ENCODE measurements at places on chromosomes 7 and 10.

DNA sequence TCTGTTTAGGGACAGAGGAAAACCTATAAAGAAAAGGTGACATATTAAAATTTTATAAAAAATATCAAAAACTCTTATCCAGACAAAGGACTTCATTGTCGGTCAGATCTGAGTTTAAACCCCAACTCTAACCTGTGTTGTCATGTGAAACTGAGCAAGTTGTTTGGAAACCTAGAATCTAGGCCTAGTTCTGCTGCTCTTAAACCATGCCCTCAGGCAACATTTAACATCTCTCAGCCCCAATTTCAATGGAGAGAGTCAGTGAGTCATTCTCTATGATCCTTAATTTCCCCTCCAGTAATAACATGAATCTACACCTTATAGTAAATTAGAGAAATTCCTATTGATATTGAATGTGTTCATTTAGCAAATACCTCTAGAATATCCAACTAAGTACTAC, 192.3 kb downstream of the IMMP2L start:
- DNase-seq = no peak

DNA sequence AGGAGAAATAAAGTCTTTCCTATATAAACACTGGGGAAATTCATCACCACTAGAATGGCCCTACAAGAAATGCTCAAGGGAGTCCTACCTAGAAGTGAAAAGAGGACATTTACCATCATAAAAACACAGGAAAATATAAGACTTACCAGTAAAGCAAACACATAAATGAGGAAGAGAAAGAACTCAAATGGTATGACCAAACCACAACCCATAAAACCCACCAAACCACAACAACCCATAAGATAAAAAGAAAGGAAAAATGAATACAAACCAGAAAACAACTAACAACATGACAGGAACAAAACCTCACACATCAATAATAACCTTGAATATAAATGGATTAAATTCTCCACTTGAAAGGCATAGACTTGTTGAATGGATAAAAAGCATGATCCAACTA, 71.9 kb upstream of the DIP2C start:
- no peak for DNase-seq

DNA sequence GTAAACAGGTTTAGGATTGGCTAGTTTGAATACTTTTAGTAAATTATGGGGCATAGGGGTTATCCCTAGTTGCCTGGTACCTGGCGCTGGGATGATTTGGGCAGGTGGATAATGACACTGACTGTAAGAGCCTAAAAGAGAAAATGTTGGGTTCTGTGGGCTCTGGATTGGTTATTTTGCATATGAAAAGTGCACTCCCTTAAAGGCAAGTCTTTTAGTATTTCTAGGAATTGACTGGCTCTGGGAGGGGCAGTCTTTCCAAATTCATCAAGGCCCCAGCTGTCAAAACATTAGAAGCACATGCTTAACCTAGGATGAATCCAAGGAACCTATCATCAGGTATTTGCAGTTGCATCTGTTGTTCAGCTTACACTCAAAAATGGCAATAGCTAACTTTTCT, 454.6 kb upstream of the SORCS1 start:
- DNase-seq = no peak

GRCh38 chr10:26714415-26715136, 17.1 kb downstream of the PDSS1 start:
- no peak for DNase-seq

- no peak for DNase-seq
Observed at GRCh38 chr7:28172958-28173357, 7.6 kb downstream of the JAZF1 start.

DNA sequence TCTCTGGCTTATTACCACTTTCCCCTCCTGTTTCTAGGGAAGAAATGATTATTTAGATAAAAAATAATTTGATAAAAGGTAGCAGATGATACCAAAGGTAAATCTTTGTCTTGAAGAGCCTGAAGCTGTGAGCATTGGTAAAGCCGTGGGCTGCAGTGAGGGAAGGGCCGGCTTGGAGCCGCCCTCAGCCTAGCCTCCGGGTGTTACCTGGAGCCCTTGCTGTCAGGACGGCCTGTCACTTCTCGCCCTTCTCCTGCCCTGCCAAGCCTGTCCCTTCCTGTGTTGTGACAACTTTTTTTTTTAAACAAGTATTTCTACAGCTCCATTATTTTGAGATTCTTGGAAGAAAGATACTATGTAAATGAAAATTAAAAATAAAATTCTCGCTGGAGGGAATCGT, 7.0 kb downstream of the CUX1 start:
- no peak for DNase-seq

- DNase-seq = no peak
Observed at GRCh38 chr7:16719699-16720098, 33.9 kb upstream of the TSPAN13 start.

DNA sequence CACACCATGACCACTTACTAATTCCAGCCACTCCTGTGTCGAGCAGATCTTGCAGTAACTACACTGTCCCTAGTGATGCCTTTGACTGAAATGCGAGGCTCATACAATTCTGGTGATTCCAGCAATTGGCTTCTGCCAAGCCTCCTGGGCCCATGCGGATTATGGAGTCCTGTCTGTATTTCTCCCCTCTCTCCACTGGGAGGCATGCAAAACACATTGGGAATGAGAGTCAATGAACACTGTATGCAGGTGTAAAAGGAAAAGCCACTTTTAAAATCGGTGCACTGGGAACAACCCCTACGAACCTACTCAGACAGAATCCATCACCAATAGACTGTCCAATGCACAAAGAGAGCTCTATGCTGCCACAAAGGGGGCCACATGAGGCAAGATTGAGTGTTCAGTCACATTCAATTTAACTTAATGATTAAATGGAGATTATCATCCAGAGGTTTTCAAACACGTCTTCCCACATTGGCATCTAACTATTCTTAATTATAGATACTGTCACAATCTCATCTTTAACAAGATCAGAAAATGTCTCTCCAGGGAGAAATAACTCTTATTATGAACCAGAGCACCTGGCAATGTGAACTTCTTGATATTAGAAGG, 550.6 kb downstream of the GLRX3 start:
- DNase-seq = no peak

- no peak for DNase-seq
Observed at GRCh38 chr10:70459774-70460490, 18.5 kb upstream of the NODAL start.

DNA sequence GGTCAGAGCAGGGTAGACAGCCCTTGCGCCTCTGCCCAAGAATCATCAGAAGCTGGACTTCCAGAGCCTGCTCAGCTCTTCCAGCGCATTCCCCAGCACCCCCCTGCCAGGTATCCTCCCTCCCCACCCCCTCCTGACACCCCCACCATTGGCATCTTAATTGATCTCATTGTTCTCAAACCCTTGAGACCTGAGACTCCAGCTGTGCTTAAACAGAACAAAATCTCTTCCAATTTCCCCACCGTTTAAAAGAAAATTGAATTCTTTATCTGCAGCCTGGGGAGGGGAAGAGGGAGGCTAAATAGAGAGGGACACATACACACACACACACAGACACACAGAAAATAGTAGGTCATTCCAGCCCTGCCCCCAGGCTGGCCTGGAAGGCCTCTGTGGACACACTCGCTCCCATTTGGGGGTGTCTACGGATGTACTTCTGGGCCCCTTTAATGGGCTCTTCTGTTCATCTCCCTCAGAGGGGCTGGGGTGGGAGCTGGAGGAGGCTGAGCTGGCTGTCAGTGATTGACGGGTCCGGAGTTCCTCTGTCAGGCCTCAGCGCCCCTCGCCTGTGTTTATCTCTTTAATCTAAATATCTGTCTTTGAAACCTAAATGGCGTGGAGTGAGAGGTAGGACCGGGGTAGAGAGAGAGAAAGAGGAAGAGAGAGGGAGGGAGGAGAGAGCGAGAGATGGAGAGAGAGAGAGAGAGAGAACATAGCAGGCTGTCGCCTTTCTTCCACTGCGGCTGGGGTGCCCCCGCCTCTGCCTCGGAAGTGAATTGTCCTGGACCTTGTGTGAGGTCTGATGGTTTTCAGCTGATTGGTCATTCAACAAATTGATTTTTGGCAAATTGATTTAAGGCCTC, 61.7 kb downstream of the C10orf105 start:
- no peak for DNase-seq

- no peak for DNase-seq
Observed at GRCh38 chr10:9228771-9229170, 1174.3 kb downstream of the GATA3 start.

DNA sequence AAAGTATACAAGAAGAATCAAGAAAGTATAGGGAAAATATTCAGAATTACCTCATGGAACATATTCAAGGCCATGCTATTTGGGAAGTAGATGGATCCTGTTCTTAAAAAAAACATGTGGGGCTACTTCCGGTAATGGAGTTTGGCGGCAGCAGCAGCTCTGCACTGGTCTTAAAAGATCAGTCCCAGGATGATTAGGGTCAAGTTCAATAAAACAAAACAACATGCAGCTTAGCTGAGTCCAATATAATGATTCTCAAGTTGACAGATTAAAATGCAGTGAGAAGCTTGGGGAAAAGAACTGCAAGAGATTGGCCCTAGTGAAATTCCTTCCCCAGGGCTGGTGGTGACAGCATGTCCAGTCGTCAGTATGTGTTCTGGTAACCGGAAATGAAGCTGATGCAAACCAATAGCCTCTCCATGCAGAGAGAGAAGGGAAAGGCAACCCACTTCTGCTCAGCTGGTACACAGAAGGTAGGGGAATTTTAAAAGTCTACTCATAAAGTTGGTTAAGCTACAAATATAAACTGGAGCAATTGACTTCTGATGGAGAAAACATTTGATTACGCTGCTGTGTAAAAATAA, 305.1 kb upstream of the IMMP2L start:
- DNase-seq = no peak

DNA sequence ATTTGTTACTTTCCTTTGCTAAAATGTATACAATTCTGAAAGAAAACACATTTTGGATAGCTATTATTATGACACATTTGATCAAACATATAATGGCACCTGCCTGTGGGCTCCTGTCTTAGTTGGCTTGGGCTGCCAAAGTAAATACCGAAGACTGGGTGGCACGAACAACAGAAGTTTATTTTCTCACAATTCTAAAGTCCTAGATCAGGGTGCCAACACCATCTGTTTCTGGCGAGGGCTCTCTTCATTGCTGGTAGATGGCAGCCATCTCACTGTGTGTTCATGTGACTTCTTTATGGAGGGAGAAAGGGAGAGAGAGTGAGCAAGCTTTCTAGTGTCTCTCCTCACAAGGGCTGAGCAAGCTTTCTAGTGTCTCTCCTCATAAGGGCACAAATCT, 195.8 kb upstream of the FAM3C start:
- DNase-seq = no peak

- DNase-seq = peak; percentile 34
Observed at GRCh38 chr10:391305-391704, 256.1 kb downstream of the ZMYND11 start.

DNA sequence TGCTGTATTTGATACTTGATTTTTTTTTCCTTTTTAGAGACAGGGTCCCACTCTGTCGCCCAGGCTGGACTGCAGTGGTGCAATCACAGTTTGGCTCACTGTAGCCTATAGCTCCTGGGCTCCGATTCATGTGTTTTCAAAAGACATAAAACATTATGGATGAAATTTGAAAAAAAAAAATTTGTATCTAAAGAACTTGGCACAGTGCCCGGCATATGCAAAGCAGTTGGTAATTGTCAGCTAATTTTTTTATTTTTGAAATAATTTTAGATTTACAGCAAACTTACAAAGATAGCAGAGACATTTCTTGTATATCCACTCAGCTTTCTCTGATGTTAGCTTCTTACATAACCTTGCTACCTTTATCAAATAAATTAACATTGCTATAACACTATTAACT, 20.3 kb upstream of the SAMD8 start:
- no peak for DNase-seq

- DNase-seq = no peak
Observed at GRCh38 chr10:79283616-79284015, 63.7 kb upstream of the PPIF start.
